Ascending aorta (tissue), 2 donors: ENCODE measurements at places on chromosomes 5 and 9. TPM values are rescaled to one million over a fixed set of nuclear protein-coding genes. Genes with fewer than 3 reads are reported as not detected.

Gene SCAI
- 2.4 TPM for total RNA-seq

Gene TRMO
- 24.8 TPM for total RNA-seq

Gene LCN1
- total RNA-seq = not detected

Gene TARS1
- 60.5 TPM for total RNA-seq

Gene FOXD4L4
- total RNA-seq = not detected

GRCh38 chr9:123475407-123475806, 119.4 kb downstream of the CRB2 start:
- no peak for DNase-seq

DNA sequence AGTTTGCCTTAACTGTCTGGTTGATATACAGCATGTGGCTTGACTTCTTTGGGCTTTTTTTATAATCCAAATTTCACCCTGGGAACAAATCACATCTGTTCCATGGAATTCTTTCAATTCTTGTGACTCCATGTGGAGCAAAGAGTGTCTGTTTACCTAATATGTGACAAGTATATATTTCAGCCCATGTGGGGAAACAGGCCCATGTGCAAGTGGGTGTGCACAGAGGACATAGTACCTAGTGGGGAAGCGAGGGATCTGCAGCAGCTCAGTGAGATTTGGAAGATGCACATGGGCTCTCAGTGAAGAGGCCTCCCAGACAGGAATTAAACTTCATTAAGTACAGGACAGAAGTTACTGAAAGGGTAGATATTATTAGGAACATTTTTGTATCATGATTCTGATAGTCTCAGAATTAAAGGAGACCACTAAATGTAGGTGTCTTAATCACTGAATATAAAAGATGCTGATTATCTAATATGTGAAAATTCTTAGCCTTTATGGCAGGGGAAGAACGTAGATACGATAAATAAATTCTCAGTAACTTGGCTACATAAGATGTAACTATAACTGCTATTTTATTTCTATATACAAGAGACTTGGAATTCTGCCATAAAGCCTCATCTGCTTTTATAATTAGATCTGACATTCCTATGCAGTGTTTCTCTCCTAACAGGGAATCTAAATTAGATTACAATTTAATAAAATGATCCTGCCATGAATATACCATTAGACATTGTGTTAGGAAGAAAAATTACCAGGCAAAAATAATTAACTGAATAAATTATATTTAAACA, 181.2 kb downstream of the SLC12A2 start:
- DNase-seq = no peak

DNA sequence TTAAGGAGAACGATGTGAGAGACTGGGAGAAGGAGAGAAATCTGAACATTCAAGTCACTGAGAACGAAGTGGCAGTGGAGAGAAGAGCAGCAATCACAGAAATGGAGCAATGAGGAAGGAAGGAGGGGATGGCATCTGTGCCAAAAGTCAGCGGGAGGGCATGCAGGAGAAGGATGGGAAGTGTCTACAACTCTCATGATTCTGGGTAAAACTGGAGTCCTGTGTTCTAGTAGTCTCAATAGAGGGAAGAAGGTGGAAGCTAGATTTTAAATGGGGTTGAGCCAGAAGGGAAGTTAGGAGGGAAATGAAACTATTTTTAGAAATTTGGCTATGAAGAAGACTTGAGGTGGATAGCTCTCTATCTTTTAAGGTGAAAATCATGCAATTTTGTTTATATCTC, 39.1 kb upstream of the SPATA31C2 start:
- DNase-seq = no peak

GRCh38 chr5:124030043-124030491, 518.1 kb downstream of the CSNK1G3 start:
- DNase-seq = no peak

DNA sequence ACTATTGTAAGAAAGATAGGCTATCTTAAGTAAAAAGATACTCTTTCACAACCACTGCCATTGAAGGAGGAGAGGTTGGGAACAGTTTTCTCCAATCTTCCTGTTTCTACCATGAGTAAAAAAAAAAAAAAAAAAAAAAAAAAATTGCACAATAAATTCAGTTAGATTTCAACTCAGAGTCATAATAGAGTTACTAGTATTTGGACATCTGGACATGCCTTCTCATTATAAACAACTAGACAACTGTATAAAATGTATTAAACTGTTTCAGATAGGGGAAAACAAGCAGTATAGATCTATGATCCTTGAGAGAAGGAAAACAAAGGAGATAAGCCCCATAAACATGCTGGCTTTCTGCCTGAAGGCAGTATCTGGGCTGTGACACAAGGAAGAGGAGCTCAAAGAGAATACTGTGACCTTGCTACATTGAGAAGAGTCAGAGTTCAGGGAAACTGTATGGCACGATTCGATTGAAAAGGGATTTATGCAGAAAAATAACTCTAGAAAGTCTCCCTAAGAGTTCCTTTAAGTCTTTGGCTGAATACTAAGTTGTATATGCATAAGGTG, 249.2 kb upstream of the POU5F2 start:
- no peak for DNase-seq

- DNase-seq = no peak
Observed at GRCh38 chr5:10301266-10301665, 6.4 kb downstream of the CMBL start.

DNA sequence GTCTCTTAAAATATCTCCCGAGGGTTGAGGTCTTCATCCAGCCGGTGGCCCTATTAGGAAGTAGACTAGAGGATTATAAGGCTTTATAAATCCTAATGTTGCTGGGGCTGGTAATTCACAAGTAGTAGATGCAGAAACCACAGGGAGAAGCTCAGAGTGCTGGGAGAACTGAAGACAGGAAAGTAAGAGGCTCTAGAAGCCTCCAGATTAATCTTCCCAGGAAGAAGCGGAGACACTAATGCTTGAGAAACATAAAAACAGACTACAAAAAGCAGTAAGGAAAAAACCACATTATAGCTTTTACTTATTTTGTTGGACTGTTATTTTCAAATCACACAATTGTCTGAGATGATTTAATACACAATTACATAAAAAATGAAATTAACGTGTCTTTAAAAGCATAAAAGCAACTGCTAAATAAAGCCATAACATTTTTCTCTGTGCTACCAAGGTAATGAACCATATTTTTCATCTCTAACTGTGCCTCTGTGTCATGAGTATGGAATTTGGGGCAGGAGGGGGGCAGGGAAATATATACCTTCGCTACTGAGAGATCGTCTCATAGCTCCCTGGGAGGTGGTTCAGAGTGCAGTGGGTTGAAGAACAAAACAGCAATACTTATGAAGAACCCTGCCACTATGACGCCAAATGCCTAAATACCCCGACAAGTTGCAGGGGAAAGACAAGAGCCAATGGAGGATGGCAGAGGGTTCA, 806.2 kb upstream of the WWC1 start:
- no peak for DNase-seq

GRCh38 chr9:76342858-76343257, 51.4 kb downstream of the RFK start:
- DNase-seq = no peak

- DNase-seq = peak; percentile 33
Observed at GRCh38 chr5:176736931-176737745, 73.2 kb upstream of the UNC5A start.

DNA sequence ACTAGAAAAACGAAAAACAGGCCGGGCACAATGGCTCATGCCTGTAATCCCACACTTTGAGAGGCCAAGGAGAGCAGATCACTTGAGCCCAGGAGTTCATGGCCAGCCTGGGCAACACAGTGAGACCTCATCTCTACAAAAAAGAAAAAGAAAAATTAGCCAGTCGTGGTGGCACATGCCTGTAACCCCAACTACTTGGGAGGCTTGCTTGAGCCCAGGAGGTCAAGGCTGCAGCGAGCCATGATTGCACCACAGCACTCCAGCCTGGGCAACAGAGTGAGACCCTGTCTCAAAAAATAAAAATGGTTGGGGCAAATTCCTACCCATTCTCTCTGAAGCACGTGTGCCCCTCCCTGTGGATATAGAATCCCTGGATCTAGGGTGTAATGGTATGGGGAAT, 8.4 kb upstream of the CFAP157 start:
- no peak for DNase-seq

DNA sequence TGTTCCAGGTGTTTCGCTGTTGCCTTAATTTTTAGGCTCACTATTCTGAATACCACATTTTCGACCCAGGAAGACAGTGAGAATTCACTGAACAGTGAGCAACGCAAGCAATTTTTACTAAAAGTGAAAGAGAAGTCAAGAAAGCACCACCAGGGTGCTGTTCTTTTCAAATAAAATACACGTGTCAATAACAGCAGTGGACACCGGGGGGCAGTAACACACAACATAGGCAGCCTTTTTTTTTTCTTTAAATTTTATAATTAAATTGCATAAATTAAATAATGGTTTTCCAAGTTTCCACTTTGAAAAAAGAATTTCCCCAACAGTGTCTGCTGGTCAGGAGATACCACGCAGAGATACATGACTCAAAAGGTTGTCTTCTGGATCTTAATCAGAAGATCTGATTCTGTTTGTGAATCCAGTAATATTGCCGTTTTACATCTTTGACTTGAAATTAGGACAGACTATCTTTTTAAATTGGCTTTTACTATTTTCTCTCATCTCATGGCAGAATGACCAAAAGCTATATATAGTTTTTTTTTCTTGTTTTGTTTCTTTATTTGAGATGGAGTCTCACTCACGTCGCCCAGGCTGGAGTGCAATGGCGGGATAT, 47.1 kb upstream of the SH3GL2 start:
- DNase-seq = no peak

GRCh38 chr5:42555797-42556196, 132.6 kb downstream of the GHR start:
- no peak for DNase-seq

- DNase-seq = no peak
Observed at GRCh38 chr5:10695055-10695649, 65.9 kb downstream of the DAP start.
